H7 (cell line): ENCODE measurements at places on chromosomes 4 and X.

DNA sequence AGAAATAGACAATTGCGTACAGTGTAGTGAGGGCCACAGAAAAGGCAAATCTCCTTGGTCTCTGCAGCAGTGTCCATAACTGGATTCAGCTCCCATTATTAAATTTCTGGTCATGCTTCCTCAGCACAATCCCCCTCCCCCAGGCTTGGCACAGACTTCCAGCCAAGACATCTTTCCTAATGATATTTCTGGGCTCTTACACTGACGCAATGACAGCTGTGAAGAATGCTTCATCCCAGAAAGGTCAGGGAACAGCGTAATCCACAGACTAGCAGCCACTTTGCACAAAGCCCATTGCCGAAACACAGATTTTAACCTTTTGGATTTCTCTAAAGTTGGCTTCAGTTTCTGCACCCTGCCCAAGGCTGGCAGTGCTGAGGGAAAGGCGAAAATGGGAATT is 597.6 kb upstream of the CPEB2 start:
- DNase-seq: no peak

DNA sequence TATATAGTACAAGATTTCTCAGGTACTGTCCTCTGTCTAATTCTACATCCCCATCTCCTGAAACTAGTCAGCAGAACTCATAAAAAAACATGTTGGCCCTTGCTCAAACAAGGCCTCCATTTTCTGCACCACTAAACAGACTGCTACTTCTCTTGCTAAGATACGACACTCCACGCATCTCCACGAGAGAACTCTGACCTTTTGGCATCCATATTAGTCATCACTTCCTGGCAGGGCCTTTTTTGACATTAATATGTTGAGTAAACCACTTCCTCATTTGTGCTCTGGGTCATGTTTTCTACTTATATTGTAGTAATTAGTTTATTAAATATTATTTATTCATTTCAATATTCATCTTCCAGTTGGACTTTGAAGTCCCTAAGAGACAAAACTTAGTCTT is 65.6 kb downstream of the DCAF8L1 start:
- no peak for DNase-seq

DNA sequence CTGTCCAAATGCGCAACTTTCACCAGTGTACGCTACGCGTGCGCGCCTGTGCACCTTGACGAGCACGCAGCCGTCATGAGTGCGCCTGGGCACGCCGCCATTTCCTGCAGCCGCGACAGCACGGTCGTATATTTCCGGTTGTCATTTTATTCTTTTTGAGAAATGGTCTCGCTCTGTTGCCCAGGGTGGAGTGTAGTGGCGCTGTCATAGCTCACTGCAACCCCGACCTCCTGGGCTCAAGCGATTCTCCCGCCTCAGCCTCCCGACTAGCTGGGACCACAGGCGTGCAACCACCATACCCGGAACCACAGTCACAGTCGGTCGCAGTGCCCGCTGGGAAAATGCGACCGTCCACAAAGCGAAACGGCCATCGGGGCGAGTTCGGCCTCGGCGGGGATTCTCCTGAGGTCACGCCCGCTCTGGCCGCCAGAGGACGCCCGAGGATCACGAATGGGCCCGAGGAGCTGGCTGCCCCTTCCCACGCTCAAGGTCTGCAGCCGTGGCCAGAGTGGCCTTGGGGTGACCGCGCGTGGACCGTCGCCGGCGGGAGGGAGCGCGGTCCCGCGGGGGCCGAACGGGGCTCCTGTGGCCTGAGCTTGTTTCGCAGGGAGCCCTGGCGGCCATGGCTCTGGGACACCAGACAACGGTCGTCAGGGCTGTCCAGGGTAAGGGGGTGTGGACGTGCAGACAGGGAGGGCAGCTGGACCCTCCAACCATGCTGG is 23.7 kb upstream of the PNMA3 start:
- peak; percentile 84 for DNase-seq

DNA sequence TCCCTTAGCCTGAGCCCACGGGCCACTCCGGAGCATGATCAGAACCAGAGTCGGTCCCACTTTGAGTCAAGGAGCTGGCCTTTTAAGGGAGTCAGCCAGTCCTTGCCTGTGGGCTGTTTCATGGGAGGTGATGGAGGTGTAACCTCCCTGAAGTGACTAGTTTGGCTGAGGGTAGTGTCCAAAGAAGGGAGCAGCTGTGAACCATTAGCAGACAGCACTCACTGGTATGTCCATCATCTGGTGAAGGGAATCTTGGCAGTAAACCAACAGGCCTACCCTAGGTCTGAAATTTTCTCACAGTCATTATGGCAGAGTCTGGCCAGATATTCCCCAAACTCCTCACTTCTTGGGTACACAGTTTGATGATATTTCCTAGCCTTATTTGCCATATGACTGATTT is 12.3 kb upstream of the REPS2 start:
- DNase-seq: no peak

DNA sequence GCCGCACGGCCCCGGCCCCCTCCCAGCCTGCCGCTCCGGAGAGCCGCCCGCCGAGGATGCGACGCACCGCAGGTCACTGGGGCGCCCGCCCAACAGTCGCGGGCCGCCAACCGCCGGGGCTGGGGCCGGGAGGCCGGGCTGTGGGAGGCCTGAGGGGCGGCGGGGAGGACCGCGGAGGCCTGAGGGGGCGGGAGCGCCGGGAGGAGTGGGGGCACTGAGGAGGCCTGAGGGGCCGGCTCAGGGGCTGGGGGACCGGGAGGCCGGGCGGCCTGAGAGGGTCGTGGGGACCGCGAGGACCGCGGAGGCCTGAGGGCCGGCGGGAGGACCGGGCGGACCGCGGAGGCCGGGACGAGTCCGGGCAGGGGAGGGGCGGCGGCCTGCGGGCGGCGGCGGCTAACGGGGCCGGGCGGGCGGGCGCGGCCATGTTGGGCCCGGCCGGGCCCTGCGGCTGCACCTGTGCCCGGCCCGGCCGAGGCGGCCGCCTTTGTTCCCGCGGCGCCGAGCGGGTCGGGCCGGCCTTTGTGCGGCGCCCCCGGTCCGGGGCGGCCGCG is 353 bp downstream of the NSD2 start:
- peak; percentile 91 for DNase-seq

DNA sequence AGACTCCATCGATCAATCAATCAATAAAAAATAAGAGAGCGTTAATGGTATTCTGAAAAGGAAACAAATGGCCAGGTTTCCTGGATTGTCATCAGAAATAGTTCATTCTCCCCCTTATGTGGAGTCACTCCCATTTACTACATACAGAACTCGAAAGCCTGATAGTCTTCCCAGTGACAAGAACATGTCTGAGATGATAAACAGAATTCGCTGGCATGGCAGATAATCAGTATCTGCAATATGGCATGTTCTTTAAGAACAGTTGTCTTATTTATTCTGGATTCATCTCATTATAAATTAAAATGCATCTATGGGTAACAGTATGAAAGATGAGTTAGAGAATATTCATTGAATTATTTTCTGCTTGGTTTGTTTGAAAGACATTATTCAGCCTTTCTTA is 61.4 kb downstream of the LRP2BP start:
- no peak for DNase-seq

GRCh38 chr4:36285784-36286480 is 4.5 kb downstream of the DTHD1 start:
- DNase-seq: no peak

DNA sequence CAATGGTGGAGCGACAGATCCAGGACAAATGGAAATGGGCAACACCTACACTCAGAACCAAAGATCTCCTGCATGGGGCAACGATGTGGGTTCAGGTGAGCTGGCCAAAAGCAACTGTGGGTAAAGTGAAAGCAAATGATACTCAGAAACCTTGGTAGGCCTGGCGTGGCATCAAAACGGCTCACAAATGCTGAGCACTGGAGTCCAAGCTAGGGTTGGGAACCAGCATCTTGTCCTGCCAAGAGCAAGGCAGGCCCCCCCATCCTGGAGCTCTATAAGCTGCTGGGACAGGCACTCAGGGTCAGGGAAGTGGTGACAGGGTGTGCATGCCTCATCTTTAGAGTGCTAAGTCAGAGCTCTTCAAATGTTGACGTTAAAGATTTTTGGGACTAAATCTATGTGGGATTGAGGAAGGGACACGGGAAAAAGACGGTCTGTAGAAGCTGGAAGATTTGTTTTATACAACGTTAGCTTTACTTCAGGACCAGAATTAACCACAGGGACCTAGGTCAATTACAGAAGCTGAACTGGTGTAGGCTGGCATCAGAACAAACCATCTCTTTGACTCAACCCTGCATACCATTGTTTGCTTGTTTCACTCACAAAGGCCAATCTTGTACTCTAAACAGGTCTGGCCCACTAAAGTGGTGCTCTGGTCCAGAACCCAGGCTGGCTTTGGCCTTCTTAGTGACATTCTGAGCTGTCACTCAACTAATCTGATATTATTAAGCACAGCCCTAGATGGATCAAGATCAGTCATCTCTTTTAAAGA is 10.7 kb downstream of the ATP8A1 start:
- no peak for DNase-seq
